BJ (cell line): ENCODE measurements at places on chromosomes 4 and X. TPM values are rescaled to one million over a fixed set of nuclear protein-coding genes. Genes with fewer than 3 reads are reported as not detected.

The FAM9C gene
- not detected in 2 replicates for polyA plus RNA-seq

The CT83 gene
- not detected in 2 replicates for polyA plus RNA-seq

The ARMCX1 gene
- 18.9 and 20.9 TPM in 2 replicates for polyA plus RNA-seq

The IL13RA2 gene
- 0.44 and 0.99 TPM in 2 replicates for polyA plus RNA-seq

The MUC7 gene
- not detected in 2 replicates for polyA plus RNA-seq

The RP2 gene
- polyA plus RNA-seq, result 7.4 and 10.8 TPM in 2 replicates

The FAM9B gene
- polyA plus RNA-seq, result not detected in 2 replicates

The ABCE1 gene
- polyA plus RNA-seq, result 50.6 and 86.3 TPM in 2 replicates

The GPRIN3 gene
- polyA plus RNA-seq, result 0.01 TPM in 1 of 2 replicates, not detected in the other
